ENCODE measurements at places on chromosomes 2 and 18.

GRCh38 chr2:51000849-51001617, 30.9 kb downstream of the NRXN1 start:
- DNase-seq, result no peak

GRCh38 chr2:57880446-57880845, 166.2 kb upstream of the VRK2 start:
- DNase-seq, result no peak

GRCh38 chr2:215527736-215528135, 91.9 kb upstream of the FN1 start:
- DNase-seq, result no peak

GRCh38 chr2:231662811-231663457, 45.4 kb upstream of the PTMA start:
- DNase-seq, result no peak

- no peak for DNase-seq
Measured at GRCh38 chr2:17804358-17804757, 11.9 kb upstream of the MSGN1 start.

GRCh38 chr18:43668866-43669265, 391.6 kb upstream of the SYT4 start:
- DNase-seq, result no peak
